CD4-positive, alpha-beta T cell treated with Interleukin-15 for 4 hours (primary cell): ENCODE measurements at places on chromosomes 16 and 17.

DNA sequence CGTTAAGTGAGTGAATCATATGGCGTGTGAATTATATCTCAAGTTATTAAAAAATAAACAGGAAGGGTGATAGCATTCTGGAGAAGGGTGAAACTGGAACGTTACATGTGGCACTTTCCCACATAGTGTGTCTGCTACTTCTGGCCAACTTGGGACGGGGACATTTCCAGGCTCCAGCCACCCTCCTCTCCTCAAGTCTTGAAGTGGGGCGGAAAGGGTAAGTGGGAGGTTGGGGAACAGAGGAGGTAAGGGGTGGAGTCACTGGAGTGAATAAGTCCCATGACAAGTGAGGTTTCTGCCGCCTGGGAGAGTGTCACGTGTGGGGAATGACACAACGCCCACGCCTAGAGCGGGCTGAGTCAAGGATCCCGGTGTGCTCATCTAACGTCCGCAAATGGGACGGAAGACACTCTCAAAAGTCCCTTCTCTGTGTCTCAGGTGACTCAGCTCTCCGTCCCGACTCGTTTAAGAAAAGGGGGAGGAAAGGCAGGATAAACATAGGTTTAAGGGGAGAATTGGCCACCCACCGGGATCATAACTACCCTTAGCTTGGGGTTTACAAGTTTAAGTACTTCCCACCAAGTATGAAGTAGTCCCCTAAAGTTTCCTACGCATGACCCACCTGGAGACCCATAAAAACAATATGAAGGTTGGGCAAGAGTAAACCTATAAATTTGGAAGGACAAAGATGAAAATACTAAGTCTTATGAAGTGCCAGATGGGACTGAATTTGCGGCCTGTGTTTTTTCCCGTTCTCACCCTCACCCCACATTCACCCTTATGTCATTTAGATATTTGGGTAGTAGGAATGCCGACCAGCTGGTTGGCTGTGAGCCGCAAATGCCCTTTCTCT, 1.2 kb upstream of the SPAG9 start:
- peak; percentile 81 for DNase-seq

DNA sequence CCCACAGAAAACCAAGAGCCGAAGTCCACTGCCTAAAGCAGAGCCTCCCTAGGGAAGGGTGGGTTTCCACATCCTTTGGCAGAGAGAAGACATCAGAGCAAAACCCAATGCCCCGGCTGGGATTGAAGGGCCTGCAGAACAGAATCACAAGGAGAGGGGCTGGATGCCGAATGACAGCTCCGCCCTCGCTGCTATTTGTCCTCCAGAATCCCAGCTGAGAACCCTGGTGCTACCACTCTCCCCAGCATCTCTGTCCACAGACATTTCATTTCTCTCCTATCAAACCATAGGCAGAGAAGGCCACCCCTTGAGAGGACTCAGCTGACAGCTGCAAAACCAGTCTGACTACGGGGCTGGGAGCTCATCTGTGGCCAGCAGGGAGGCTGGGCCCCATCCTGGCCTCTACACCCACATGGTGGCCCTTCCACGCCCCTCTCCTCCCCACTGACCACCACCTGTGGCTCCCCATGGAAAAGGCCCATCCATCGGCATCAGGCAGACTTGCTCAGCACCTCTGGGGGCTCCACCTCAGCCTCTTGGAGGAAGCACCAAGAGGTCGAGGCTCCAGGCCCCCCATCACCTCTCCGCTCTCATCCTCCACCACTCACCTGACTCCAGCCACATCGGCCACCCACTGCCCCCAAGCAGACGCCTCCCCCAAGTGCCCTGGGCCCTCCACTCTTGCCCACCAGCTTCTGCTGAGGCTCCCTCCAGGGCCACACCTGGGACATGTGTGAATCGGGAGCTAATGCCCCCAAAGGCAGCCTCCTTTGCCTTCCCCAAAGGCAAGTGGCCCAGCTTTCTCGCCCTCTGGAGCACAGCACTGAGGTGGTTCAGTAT, 288.5 kb downstream of the C16orf95 start:
- no peak for DNase-seq

GRCh38 chr17:21094298-21094704, 32.5 kb upstream of the DHRS7B start:
- no peak for DNase-seq

DNA sequence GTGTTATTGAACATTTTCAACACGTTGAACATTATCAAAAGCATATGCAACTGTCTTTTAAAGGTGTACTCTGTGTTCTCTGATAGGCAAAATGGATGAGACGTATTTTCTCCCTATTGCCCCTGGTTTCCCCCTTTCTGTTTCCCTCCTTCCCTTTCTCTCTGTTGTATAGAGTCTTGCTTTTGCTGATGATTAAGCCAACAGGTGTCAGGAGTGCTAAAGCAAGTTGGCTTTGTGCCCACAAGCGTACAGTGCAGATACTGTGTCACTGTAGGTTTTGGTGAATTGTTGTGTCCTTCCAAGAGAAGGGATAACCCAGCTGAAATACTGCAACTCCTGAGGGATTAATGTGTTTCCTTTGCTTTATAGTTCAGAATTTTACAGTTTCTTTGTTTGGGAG, 74.4 kb downstream of the COX10 start:
- no peak for DNase-seq

DNA sequence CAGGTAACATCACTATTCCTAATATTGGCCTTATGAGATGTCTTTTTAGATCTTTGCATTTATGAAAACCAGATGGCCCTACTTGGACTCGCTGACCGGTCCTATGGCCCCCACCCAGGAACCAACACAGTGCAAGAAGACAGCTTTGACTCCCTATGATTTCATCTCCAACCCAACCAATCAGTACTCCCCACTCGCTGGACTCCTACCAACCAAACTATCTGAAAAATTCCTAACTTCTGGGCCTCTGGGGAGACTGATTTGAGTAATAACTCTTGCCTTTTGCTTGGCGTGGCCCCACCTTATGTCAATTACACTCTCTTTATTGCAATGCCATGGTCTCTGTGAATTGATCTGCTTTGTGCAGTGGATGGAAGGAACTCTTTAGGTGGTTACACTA, 828.9 kb downstream of the CDH11 start:
- DNase-seq = no peak

GRCh38 chr17:62075308-62075815, 10.3 kb upstream of the MED13 start:
- no peak for DNase-seq

GRCh38 chr16:86702824-86703588, 124.7 kb downstream of the FOXL1 start:
- no peak for DNase-seq

DNA sequence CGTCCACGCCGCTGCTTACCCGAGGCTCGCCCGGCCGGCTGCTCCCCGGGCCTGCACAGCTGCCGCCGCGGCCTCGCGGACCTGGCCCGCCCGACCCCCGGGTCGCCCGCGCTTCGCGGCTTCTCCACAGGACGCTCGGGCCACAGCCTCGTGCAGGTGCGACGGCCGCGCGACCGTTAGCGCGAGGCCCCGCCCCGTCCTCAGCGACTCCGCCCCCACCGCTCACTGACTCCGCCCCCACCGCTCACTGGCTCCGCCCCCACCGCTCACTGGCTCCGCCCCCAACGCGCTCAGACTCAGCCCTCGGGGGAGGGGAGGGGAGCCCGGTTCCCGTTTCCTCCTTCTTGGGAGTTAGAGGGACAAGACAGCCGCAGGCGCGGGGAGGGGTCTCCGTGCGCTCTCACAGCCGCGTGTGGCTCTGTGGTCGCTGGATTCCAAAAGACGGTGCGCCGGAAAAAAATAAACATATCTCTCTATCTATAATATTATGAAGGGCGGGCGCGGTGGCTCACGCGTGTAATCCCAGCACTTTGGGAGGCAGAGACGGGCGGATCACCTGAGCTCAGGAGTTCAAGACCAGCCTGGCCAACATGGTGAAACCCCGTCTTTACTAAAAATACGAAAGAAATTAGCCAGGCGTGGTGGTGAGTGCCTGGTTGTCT, at the start of gene MEIOB:
Gene MEIOB (minus strand): TSS at position 191 of the 662 bp plus-strand sequence. CDS start 3,989 bp downstream, outside the sequence.
- DNase-seq = no peak

GRCh38 chr17:44591206-44591605, 33.9 kb downstream of the FZD2 start:
- no peak for DNase-seq
